ENCODE measurements at places on chromosomes 1 and 21.

- no peak for DNase-seq
These were observed 42.6 kb upstream of the LBR start for GRCh38 chr1:225470211-225471108.

GRCh38 chr1:189764391-189765320 lies 713.0 kb downstream of the BRINP3 start:
- no peak for DNase-seq

DNA sequence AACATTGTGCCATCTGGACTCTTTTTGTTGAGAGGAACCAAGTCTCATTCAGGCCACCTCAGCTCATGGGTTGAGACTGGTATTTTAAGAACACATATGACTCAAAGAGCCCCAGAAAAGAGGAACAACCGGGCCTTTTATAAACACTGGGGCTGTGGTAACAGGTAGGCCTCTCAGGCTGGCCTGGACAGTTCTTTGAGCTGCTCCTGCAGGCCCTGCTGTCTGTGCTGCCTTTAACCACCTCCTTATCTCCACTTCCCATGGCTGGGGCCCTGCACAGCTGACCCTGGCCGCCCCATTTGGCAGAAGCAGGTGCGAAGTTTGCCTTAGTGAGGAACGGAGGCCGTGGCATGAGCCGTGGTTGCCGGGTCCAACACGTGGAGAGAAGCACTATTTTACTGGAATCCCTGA lies 163.3 kb downstream of the RHOU start:
- no peak for DNase-seq

DNA sequence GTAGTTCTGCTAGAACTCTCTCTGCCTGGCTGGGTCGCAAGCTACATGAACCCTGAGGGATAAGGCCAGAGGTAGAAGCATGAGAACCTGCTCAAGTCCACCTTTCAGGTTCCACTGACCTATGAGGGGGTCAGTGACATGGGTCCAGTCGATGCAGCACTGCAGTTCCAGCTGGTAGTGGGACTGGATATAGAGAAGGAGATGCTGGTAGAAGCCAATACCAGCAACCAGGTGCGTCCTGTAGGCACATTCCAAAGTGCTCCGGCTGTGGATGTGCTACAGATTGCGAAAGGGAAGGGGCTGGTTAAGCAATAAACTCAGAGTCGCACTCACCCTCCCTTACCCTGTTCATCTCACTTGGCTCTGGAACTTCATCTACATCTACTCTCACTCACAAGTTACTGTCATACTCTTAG lies 5.7 kb downstream of the SMG5 start:
- no peak for DNase-seq

DNA sequence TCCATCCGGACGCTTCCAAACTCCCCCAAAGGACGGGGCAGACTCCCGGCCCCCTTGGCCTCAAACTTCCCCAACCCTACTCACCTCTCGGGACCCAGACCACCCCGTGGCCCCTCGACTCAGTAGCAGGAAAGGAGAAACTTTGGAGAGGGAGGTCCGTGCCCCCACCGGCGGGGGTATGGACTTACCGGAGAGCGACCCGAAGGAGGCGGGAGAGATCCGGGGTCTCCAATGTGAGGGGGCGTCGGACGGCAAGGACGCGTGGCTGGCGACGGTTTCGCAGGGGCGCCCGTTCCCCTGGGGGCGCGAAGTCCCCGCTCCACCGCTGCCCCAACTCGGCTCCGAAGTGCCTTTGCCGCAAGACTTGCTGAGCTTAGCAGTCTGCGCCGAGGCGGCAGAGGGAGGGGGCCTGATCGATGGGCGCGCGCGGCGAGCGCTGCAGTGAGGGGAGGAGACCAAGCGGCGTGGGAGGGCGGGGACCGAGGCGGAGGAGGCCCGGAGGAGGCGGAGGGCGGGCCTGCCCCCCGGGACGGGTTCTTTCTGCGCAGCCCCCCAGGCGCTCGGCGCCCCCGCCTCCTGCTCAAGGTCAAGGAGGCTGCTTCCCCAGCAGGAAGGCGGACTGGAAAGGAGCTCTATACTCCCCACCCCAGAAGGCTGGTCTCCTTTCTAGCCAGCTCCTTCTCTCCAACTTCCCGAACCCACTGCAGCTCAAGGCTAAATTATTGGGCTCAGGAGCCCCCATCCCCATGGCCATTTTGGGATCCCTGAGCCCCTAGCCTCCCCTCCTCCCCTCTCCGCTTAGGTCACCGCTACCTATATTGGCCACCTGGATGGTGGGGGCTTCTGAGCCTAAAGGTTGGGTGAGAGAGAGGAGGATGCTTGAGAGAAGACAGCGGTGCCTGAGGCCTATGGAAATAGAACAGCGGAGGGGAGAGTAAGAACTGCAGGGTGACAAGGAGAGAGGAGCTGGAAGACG lies at the start of gene SYT2:
Gene SYT2, minus strand, starts transcription at position 385 of the 976 bp plus-strand sequence. CDS start 104,682 bp downstream, outside the sequence.
- DNase-seq: no peak

DNA sequence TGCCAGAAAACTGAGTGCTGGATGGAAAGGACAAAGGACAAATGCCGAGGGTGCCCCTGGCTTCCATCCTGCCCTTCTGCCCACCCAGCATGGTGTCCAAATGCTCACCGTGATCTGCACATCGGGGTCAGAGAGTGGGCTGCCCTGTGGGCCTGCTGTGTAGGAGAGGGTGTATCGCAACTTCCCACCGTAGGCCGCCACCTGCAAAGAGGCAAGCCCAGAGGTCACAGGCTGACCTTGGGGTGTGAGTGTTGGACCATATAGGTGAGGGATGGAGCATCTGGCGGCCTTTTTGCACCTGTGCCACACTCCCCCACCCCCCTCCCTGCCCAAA lies 53.5 kb downstream of the LDLRAD2 start:
- no peak for DNase-seq

DNA sequence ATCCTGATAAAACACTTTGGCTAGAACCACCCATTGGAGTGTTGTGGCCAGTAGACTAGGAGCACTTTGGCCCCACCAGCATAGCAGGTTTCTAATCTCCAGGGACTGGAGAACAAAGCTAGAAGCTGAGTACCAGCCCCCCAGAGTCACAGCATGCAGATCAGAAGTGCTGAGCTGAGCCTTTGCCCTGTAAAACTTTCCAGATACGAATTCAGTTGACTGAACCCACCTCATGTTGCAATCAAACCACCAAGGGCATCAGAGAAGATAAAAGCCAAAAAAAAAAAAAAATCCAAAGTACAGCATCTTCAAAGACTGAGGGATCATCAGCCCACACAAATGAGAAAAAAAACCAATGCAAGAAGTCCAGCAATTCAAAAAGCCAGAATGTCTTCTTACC lies 8.7 kb upstream of the CD53 start:
- DNase-seq: no peak

- no peak for DNase-seq
These were observed 41.3 kb upstream of the VAMP3 start for GRCh38 chr1:7729761-7730160.

DNA sequence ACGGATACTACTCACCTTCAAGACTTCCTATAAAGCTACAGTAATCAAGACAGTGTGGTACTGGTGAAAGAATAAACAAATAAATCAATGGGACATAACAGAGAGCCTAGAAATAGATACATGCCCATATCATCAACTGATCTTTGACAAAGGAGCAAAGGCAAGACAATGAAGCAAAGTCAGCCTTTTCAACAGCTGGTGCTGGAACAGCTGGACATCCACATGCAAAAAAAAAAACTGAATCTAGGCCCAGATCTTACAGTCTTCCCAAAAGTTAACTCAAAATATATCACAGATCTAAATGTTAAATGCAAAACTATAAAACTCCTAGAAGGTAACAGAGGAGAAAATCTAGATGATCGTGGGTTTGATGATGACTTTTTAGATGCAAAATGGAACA lies 170.3 kb downstream of the MIS18A start:
- DNase-seq: no peak

- no peak for DNase-seq
These were observed 2.2 kb upstream of the CBR3 start for GRCh38 chr21:36132696-36133095.

All from central memory CD8-positive, alpha-beta T cell (primary cell).